AML-193 (cell line): ENCODE measurements at places on chromosomes 1 and 21.

DNA sequence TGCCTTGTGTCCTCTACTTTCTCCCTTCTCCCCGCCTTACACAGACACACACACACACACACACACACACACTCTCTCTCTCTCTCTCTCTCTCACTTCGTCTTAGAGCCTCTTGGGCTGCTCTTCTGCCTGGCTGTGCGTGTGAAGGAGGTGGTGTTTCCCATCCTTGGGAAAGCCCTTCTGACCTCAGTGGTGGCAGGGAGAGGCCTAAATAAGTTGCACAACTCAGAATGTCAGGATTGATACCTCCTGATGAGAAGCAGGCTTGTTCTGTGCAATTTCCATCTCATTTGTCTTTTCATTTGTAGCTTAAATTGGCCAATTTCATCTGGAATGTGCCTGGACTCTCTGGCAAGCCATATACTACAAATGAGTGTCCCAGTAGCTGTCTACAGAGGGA is 25.0 kb downstream of the LRRN2 start:
- no peak for DNase-seq

- DNase-seq = no peak
Measured at GRCh38 chr1:237250055-237250454, 208.1 kb downstream of the RYR2 start.

DNA sequence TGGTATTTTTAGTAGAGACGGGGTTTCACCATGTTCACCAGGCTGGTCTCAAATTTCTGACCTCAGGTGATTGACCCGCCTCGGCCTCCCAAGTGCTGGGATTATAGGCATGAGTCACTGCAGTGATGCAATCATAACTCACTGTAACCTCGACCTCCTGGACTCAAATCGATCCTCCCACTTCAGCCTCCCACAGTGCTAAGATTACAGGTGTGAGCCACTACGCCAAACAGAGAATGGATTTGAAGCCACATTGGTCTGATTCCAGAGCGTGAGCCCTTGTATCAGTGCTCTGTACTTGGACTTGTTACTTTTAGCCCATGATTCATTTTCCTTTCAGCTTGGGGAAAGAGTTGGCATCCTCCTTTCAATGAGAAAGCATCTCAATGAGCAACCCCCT is 14.9 kb upstream of the ZNF683 start:
- no peak for DNase-seq

DNA sequence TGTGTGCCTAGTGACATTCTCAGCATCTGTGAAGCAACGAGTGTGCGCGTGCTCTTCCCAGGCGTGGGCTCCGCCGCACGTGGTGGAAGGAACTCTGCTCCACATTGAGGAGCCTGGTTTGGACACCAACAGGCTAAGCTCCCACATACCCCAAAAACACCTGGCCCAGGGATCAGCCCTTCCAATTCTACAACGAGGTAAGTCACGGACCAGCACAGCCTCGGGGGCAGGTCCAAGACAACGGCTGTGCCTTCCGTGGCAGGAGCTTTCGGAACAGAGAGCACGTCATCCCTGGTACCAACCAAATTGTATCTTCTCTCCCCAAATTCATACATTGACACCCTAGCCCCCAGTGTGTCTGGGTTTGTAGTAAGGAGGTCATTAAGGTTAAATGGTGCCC is 27.2 kb upstream of the PDE9A start:
- DNase-seq = no peak

- no peak for DNase-seq
Measured at GRCh38 chr1:166153525-166154314, 13.1 kb downstream of the FAM78B start.

DNA sequence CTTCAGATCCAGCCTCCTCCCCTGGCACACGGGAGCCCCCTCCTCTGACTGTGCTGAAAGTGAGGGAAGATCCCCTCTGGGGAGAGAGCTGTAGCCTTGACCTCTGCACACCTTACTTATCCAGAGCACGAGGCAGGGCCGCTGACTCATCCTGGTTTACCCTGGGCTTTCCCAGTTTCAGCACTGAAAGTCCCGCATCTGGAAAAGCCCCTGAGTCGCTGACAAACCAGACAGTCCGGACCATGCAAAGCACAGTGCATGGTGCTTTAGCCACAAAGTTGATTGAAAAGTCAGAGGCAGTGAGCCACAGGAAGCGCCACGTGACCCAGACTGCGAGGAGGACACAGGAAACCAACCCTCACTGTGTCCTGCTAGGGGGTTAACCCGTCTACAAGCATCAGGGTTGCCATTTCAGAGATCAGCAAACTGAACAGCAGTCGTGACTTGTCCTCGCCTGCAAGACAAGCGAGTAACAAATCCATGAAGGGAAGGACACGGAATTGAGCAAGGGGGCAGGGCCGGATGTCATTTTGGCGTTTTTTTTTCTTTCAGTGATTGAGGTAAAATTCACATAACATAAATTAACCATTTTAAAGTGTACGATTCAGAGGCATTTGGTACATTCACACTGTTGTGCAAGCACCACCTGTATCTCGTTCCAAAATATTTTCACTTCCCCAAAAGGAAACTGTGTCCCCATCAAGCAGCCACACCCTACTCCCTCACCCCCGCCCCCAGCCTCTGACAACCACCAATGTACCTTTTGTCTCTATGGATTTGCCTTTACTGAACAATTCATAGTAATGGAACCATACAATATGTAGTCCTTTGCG is 19.9 kb upstream of the IFNGR2 start:
- peak; percentile 76 for DNase-seq

DNA sequence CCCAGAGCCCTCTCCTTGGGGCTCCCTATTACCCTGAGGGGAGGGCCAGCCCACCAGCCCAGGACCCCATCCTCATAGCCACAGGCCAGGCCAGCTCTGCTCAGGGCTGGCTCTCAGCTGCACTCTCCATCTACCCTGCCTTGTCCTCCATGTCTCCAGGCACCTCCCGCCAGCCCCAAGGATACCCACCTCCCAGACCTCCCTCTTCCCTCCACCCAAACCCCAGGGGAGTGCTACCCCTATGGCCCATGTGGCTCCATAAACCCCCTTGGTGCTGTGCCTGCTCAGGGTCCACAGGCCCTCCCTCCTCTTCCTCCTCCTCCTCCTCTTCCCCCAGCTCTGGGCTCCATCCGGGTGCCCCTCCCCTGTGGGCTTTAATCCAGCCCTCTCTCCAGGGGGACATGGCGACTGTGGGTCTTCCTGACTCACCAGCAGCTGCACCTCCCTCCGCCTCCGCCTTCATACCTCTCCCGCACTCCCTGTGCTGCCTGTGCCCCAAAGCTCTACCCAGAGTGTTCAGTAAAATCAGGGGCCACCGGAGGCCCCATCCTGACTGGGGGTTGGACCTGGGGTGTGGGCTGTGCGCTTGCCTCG is 9.1 kb downstream of the YBEY start:
- DNase-seq = no peak
